ENCODE measurements at places on chromosomes 3 and 15.
A peak's percentile ranks its signal among the peaks of the same experiment; 100 is the strongest.

GRCh38 chr3:128410669-128411573 is 55.8 kb downstream of the DNAJB8 start:
- DNase-seq: no peak

- DNase-seq: no peak
Measured at GRCh38 chr3:16824081-16824696, 60.6 kb upstream of the PLCL2 start.

- no peak for DNase-seq
Measured at GRCh38 chr3:168085491-168086119, 10.1 kb downstream of the GOLIM4 start.

DNA sequence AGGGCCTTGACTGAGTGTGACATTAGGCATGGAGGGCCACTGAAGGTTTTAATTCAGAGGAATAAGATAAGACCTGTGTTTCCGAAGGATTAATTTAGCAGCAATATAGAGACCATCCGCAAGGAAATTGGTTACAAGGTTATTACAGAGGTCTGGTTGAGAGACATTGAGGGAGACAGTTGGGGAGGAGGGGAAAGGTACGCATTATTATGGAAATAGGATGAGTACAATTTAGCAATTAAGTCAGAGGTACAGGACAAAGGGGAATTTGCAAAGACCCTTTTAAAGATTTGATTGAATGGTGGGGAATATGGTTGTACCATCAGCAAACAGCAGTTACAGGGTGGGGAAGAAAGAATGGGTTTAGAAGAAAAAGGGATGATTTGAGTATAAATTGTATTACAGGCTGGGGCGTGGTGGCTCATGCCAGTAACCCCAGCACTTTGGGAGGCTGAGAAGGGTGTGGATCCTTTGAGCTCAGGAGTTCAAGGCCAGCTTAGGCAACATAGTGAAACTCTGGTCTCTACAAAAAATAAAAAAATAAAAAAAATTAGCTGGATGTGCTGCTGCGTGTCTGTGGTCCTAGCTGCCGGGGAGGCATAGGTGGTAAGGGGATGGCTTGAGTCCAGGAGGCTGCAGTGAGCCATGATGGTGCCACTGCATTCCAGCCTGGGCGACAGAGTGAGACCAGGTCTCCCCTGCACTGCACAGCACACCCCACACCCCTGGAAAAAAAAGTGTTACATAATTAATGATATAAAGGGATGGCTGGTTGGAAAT is 11.3 kb downstream of the ARL8B start:
- no peak for DNase-seq

GRCh38 chr3:135197246-135197645 is 402.2 kb downstream of the EPHB1 start:
- no peak for DNase-seq

DNA sequence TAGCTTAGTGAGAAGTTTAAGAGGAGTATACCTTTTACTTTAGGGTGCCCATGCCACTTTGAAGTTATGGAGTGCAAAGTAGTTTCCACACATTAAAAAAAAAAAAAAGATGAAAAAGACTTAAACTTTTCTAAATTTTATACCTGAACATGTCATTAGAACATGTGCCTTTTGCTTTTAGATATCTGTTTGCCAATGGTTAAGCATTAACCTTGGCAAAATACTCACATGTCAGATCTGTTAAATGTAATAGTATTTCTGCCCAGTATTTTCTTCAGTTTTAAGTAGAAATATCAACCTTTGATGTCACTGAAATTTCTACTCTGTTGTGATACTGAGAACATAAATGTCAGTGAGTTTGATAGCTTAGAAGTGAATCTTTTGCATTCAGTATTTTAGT is 12.2 kb downstream of the ZFAND6 start:
- DNase-seq: no peak

DNA sequence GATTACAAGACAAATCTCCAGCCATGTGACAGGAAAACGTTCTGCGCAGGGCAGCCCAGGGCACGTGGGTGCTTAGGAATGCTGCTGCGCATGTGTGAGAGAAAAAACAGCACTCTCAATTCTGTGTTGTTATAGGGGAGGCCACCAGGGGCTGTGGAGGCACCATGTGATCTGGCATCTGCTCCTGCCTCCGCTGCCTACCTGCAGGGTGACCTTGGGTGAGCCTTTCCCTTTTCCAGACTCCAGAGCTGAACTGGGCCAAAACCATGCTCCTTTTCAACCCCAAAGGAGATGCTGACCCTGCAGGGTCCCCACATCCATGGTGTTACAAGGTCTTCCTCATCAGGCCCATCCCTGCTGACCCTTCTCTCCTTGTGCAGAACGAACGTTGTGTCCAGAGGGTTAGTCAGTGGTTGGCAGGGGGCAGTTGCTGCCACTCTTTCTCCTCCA is 81.5 kb upstream of the RASGRF1 start:
- DNase-seq: no peak

DNA sequence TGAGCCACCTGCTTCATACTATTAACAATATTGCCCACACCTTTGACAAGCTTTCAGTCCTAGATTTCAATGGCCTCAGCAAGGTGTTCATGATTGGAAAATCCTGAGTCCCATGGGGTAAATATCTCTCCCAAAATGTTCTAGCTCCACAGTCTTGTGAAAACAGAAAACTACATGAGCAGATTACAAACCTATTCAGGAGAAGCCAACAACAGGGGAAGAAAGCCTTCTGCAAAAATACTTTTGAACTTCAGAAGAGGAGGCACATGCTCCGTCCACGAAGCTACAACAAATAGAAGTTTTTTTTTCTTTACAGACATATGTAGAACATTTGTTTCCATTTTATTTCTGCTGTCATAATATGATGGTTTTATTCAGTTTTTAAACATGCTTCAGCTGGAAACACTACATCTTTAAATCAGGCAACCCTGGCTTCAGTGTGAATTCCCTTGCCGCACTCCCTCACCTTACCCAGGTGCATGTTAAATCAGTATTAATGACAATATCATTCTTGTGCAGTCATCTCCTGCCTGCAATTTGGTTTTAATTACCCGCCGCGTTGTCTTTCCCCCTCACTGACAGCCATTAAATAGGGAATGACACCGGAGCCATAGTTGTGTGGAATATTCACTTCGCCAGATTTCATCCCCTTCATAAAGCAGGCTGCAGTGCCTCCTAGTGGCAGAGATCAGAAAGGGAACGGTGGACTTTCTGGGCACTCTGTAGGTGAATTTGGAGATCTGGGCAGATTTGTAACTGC is 725.5 kb upstream of the ARRDC4 start:
- no peak for DNase-seq

- no peak for DNase-seq
Measured at GRCh38 chr3:120163026-120163425, 68.8 kb upstream of the GSK3B start.

DNA sequence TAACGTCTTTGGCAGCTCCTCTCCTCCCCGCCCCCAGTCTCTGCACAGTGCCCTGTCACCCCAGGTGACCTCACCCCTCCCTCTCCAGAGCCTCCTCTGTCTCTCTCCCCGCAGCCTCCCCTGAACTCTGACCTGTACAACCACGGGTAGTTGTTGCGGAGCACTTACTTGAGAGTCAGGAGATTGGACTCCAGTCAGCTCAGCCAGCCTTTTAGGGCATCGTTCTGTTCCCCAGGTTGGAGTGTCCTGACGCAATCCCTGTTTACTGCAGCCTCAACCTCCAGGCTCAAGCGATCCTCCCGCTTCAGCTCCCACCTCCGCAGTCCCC is 177.7 kb downstream of the UACA start:
- DNase-seq: no peak

DNA sequence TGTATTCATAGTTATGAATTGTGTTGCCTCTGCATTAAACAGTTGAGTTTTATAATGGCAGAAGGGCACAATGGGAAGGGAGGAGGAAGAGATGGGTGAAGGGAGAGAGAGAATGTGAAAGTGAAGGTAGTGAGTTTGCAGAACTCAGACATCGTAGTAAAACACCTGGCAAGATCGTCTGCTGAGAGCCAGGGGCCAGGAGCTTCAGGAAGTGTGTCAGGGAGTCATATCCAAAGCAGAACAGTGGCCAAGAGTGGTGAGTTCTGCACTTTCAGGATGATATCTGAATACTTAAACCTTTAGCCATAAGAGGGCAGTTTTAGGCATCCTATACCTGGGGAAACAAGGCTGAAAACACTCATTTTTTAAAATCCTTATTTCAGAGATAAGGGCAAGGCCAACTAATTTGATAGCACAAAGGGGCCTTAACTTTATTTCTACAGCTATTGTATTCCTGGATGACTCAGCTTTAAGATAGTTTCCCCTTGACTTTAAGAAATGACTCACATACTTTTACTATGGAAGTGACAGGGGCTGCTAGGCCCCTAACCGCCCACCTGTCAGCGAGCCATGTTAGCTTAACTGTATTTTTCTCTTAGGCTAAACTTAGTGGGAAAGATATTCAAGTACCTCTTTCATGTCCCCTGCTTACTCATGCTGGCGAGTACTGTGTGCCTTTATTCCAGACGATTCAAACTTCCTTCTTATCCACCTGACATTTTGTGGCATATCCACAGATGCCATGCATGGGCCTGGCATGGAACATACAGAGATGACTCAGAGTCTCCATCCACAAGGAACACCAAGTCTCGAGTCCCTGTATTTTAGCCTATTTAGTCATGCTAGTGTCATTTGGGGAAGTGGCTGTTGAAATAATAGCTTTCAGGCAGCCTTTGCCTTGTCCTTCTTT is 53.9 kb downstream of the RLBP1 start:
- peak; percentile 38 for DNase-seq

- DNase-seq: no peak
Measured at GRCh38 chr3:101950510-101950909, 101.2 kb downstream of the NFKBIZ start.

- no peak for DNase-seq
Measured at GRCh38 chr15:66700412-66700801, 1.6 kb upstream of the SMAD6 start.

DNA sequence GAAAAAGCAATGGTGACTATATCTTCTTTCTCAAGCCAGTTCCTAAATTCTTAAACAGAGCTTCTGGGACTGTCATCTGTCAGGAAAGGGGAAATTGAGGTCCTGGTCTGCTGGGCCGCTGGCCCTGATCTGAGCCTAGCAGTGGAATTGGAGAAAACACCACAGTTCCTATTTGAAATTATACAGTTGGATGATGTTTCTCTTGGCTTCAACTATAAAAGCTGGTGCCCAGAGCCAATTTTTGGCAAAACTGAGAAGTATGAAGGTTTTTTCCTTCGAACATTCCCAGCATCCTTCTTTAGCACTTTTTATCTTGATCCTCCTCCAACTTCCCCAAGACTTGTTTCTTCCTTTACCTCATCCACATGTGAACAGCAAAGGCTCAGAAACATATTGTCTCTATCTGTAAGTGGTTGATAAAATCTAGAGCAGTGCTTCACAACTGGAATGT is 83.9 kb downstream of the CD47 start:
- no peak for DNase-seq

GRCh38 chr15:72184165-72184811 is 13.3 kb downstream of the GRAMD2A start:
- DNase-seq: no peak

GRCh38 chr15:100291106-100291505 is 50.7 kb downstream of the ADAMTS17 start:
- no peak for DNase-seq

DNA sequence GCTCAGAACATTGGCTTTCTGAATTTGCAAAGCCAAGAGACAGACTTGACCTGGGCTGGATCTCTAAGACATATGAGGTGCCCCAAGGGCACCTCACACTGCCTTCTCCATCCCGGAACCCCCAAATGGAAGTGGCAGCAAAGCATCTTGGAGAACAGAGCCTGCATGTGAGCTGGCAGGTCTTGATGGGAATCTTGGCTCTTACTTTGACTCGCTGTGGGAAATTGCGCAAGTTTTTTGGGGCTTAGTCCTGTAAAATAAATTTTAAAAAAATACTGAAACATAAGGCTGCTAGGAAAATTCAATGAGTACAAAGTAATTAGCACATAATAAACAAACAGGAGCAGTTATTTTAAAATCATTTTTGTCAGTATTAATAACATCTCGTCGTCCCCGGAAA is 13.7 kb upstream of the SEC22A start:
- no peak for DNase-seq

DNA sequence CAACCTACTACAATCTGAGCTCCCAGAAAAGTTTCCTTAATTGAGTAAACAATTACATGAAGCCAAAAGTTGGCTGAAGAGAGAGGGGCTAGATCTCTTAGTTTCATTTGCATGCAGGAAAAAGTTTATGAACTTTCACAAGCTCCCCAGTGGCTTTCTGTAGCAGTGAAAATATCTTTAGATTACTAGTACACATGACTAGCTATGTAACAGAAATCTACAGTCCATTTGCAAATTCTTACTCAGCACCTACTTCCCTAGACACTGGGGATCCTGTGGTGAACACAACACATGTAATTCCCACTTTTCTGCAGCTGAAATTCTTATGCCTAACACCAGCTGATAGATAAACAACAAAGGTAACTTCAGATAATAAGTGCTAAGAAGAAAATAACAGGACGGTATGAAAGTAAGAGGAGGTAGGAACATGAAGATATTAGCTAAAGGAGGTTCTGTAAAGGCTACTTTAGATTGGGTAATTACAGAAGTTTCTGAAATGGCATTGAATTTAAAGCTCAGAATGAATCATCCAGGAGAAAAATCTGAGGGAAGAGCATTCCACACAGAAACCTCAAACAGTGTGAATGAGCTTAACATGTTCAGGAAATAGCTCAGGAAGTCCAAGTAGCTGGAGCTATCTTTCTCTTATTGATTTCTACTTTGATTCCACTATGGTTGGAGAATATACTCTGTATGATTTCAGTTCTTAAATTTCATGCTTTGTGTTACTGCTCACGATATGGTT is 204.8 kb downstream of the MAGI1 start:
- DNase-seq: no peak

- DNase-seq: no peak
Measured at GRCh38 chr15:41429003-41429890, 12.4 kb downstream of the RTF1 start.

DNA sequence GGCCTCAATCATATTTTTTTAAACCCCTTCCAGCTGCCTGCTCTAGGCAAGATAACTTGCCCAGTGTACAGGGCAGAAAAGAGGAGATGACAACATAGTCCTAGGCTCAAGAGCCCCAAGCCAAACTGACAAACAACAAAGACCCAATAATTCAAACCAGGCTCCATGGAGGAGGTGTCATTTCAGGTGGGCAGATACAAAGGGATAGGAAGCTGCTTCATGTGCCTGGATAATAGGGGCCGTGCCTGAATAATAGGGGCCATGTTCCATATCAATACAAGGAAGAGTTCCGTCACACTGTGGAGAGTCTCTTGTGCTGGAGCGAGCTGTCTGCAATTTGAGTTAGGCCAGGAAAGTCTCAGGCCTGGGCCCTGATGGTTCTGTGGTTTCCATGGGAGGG is 35.4 kb upstream of the TRIM71 start:
- DNase-seq: no peak

DNA sequence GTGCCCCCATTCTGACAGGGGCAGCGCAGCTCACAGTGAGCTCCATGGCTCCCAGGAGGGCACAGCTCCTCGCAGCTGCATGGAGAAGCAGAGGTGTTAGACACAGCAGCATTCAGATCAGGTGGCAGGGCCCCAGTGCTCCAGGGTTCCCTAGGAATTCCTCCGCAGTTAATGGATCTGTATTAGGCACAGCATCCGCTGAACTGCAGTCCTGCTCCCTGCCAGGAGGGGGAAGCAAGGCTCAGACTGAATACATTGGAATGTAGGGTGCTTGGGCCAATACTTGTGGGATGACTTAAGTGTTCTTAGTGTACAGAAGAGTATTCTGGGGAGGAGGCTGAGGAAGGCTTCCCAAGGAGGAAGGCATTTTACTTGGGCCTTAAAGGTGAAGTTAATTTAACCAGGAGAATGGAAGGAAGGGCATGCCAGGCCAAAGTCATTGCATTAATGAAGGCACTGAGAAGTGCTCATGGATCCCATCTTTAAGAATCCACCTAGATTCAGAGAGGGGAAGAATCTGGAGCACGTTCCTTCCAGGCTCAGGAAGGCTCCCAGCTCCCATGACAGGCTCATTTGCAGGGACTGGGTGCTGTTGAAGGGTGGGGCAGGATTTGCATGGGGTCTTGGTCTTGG is 111.6 kb downstream of the RAB11A start:
- DNase-seq: no peak
